Hematopoietic multipotent progenitor cell treated with erythropoietin and hydrocortisone succinate and interleukin-3 and kit ligand, for 8 days (in vitro differentiated cells): ENCODE measurements at places on chromosomes 11 and 22.
A peak's percentile ranks its signal among the peaks of the same experiment; 100 is the strongest.

DNA sequence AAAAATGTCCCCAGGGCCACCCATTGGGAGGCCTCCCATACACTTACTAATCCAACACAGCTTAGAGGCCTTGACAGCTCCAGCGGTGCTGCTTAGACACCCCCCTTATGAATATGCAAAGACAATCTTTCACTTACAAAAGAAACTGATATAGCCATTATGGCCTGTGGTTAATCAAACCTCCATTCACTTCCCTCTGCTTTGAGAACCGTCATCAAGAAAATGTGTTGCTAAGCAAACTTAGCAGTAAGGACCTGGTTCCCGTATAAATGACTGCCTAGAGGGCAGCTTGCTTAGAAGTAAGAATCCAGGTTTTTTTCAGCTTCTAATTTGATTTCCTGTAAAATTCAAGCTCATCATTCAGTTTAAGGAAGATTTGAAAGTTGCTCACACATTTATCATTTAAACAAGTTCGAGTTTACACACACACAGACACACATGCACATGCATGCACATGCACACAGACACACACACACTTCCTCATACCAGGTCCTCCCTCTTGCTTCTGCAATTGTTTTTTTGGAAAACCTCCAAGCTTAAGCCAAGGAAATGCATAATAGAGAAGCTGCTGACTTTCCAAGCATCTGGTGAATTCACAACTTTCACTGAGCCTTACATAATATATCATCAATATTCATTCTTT is 137.7 kb upstream of the BLID start:
- DNase-seq, result no peak

DNA sequence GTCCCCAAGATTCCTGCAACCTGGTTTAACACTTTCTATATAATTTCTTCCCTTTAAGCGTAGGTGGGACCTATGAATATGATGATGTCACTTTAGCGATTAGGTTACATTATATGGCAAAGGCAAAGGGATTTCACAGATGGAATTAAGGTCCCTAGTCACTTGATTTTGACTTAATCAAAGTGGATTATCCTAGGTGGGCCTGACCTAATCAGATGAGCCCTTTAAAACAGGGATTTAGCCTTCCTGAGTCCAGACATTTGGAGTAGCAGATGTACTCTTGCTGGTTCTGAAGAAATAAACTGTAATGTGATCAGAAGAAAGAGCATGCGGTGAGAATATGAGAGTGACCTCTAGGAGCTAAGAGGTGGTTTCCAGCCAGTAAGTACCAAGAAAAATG is 67.8 kb upstream of the LIN7C start:
- DNase-seq, result no peak

DNA sequence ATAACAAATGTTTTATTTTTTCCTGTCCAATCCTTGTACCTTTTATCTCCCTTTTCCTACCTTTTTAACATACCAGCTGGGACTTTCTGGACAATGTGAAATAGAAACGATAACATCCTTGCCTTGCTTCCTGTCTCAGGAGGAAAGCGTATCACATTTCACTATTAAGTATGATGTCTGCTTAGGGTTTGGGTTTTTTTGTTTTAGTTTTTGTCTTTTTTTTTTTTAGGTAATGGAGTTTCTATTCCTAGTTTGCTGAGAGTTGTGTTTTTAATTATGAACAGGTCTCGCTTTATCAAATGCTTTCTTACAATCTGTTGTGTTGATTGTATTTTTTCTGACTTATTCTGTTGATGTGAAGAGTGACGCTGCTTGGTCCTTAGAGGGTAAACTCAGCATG is 64.2 kb upstream of the KCNQ1OT1 start:
- DNase-seq, result no peak

DNA sequence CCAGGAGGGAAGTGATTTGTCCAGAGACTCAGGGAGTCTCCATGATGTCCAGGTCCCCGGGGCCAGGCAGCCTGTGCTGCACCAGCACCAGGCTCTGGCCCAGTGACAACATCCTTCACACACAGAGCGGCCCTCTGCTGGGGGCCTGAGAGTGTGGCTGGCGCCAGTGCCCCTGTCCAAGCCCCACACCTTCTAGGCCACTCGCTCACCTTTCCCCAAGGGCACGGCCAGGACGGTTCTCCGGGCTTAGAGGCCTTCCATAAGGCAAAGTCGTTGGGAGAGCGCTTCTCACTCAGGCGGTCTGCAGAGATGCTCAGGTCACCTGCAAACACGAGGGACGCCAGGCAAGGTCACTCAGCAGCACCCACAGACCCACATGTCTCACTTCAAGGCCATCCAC is 27.9 kb upstream of the NAP1L4 start:
- DNase-seq, result no peak

GRCh38 chr11:33722590-33723234 is 13.5 kb downstream of the CD59 start:
- peak; percentile 53 for DNase-seq

DNA sequence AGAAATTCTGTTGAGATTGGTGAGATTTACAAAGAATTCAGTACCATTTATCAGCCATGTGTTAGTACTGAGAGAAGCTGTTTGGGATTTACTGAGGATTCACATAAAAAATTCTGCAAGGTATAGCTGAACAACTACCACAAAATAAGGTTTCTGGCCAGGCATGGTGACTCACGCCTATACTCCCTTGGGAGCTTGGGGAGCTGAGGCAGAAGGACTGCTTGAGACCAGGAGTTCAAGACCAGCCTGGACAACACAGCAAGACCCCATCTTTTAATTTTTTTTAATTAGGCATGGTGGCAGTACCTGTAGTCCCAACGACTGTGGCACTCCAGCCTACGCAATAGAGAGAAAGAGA is 86.7 kb downstream of the SIK3 start:
- no peak for DNase-seq

GRCh38 chr11:13256216-13256615 is 21.4 kb upstream of the BMAL1 start:
- no peak for DNase-seq

GRCh38 chr11:99537681-99538080 is 516.9 kb downstream of the CNTN5 start:
- no peak for DNase-seq

DNA sequence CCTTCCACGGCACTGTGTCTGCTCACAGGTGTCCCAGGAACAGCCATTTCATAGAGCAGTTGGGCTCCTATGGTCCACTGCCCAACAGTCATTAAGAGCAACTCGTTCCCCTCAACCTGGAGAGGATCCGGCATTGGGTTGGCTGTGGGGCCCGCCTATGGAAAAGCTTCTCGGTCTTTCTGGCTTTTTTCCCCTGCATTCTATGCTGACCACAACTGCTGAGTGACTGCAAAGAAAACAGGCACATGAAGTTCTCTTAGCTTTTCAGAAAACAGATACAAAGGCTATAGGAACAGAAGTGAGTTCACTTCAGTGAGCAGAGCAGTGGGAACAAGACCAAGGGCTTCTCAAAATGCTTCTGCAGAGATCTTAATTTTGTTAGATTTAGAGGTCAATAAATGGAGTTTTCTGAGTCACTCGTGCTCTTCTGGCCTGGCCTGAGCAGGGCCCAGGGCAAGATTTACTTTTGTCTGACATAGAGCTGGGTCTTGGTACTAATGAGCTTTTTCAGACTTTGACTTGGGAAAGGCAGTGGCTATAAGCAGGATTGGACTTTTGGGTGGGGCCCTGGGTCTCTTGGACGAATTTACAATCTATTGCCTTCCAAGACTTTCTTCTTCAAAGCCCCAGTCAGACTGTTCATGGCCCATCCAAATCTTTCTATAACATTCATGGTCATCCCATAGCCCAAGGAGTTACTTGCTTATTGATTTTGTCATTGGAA is 13.6 kb upstream of the APOL5 start:
- no peak for DNase-seq

- no peak for DNase-seq
Observed at GRCh38 chr11:12540075-12540680, 134.0 kb upstream of the TEAD1 start.

- no peak for DNase-seq
Observed at GRCh38 chr22:11605468-11605981, 3922.5 kb upstream of the OR11H1 start.

DNA sequence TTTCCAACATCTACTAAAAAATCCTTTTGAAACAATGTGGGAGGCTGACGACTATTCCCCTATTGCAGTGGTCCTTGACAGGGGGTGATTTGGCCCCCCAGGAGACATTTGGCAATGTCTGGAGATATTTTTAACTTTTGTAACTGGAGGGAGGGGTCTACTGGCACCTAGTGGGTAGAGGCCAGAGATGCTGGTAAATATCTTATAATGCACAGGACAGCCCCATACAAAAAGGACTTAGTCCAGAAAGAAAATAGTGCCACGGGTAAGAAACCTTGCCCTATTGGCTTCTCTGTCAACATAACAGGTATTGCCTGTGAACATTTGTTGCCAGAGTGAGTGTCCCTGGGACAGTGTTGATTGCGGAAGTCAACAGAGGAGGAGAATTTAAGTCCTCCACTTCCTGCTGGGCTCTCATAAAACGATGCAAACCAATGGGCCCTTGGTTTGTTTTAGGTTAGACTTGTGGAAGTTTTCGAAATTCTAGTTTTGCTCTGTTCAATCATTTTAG is 101.6 kb downstream of the MAML2 start:
- no peak for DNase-seq

DNA sequence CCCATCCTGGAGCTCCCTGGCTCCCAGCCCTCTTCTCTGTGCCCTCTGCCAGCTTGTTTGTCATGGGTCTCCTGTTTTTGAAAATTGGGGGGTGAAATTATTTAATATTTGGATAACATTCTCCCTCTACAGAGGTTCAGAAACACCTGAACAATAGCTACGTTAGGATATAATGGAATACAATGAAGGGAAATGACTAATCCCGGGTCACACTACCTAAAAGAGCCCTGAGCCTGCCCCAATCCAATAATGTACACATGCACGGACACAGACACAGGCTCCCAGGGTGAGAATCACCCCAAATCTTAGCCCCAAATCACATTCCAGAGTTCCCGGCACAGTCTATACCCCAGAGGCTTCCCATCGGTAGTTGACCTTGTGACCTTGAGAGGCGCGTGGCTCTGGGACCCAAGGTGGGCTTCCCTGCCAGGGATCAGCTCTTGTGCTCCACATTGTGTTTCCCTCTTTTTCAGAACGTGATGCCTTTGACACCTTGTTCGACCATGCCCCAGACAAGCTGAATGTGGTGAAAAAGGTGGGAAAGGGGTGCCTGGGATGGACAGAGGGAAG is 135.5 kb downstream of the PARVA start:
- no peak for DNase-seq

GRCh38 chr11:32435942-32436750 is 807 bp upstream of the WT1 start:
- no peak for DNase-seq

DNA sequence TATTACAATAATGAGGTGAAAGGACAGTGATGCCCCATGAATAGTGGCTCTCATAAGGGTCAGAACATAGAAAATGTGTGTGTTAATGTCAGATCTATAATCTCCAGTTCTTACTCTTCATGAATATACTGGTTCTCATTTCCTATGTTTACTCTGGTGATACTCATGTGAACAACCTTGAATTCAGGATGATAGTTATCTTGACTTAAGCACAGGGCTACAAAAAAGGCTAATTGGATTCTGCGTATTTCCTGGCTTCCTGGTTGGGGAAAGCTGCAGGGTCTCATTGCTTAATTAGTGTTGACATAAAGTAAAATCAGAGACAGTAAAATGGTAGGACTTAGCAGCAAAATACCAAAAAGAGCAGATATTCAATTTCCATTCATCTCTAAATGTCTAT is 1316.8 kb upstream of the RAG2 start:
- no peak for DNase-seq

DNA sequence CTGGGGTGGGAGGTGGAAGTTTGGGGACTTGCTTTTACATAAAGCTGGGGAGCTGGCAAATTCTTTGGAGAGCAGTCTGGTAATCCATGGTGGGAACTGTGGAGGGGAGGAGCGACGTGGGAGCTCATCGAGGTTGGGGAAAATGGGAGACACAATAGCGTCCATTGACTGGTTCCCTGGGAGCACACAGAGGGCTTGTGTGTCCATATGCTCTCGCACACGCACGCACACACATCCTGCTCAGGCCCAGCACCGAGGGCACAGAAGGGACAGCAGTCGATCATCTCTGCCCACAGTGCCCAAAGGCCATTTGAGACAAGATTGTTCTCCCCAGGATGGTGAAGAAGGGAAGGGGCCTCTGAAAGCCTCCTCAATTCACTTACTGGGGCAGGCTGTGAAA is 53.7 kb downstream of the FBXO7 start:
- DNase-seq, result no peak

GRCh38 chr11:65919573-65920371 is 546 bp downstream of the DRAP1 start:
- DNase-seq, result peak; percentile 29

DNA sequence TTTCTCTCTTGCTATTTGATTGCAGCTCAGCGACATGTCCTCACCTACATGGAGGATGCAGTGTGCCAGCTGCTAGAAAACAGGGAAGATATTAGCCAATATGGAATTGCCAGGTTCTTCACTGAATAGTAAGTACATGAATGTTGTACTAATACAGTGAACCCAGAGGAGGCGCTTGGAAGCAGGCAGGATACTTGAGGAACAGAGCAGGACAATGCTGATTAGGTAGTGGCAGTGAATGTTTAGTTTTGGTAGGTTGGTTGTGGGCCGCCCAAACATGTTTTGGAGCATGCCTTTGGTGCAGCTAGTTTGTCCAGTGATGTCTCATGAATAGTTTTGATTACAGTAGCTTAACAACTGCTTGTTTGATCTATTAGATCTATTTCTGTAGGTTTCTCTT is 50.6 kb downstream of the CSTPP1 start:
- no peak for DNase-seq

DNA sequence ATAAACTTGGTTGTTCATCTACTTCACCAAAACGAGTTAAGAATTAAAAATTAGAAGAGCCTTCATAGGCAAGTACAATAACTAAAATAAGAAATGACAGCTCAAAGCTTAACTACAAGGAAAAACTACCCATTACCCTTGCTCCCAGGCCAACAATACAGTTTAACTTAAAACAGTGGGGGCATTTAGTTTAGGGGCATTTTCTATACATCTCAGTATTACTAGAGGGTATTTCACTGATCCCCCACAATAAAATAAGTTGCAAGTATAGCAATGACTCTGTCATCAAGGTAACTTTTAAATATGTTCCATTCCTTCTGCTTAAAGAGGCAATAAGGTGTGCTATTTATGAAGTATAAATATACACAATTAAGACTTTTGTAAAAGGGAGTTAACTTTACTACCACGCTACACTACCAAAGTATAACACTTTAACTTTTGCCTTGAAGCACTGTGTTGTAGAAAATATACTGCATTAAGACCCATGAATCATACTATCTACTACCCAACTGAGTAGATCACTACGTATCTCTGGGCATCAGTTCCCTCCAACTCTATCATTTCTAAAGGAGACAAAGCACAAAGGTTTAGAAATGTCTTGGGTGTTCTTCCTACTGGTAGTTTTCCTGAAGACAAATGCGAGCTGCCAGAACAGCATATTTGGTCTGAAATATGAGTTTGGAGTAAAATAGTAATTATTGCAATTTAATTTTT is 29.8 kb downstream of the CHORDC1 start:
- DNase-seq, result no peak
